ENCODE measurements at places on chromosomes 16 and 17.

GRCh38 chr17:55072898-55073297 lies 104.3 kb downstream of the STXBP4 start:
- DNase-seq: no peak

GRCh38 chr17:55454906-55455474 lies 33.4 kb upstream of the MMD start:
- no peak for DNase-seq

- peak; percentile 62 for DNase-seq
Observed at GRCh38 chr16:19463468-19464315, 46.0 kb downstream of the TMC5 start.

GRCh38 chr17:79645777-79646088 lies 34.9 kb upstream of the RBFOX3 start:
- no peak for DNase-seq

DNA sequence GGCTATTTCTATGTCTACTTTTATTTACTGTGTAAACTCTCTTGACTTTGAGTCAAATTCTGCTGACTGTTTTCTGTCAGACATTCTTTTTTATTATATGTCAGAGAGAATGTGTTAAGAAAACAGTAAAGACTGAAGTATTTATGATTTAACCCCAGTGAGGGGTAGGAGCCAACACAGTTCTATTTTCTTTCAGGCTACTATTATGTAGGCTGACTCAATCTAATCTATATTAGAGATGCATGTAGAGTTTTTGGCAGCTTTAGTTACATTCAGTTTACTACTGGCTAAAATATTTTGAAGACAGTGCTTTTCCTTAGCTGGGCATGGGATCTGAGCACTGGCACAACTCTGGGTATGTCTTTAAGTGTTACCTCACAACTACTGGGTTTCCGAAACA lies 1108.0 kb downstream of the CDH11 start:
- DNase-seq: no peak

GRCh38 chr17:38583176-38583575 lies 22.6 kb downstream of the SRCIN1 start:
- DNase-seq: no peak

DNA sequence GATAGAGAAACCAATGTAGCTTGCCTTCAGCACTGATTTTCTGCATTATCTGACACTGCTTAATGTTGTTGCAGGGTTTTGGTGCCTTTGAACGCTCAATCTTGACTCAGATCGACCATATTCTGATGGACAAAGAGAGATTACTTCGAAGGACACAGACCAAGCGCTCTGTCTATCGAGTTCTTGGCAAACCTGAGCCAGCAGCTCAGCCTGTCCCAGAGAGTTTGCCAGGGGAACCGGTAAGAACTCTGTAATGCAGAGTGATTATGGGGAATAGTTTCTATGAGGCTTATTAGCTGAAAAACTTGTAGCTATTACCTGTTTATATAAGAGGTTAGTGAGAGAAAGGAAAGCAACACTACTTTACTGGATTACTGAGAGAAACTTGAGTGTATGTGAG lies 40.4 kb downstream of the AATF start:
- DNase-seq: no peak

DNA sequence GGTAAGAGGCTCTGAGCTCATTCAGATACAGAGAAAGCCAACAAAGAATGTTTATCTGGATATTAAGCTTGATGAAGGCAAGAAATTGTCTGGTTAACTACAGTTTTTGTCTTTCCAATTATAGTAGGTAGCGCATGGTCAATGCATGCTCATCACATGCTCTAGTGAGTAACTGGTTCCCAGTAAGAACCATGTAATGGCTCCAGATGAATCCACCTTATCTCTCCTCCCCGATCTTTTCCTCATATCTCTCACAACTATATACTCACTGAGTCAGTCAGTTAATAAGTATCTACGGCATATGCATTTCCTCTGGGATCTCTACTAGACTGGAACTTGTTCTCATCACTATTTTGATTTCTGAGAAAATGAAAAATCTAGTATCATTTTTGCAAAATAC lies 340.7 kb upstream of the DYNLRB2 start:
- DNase-seq: no peak

DNA sequence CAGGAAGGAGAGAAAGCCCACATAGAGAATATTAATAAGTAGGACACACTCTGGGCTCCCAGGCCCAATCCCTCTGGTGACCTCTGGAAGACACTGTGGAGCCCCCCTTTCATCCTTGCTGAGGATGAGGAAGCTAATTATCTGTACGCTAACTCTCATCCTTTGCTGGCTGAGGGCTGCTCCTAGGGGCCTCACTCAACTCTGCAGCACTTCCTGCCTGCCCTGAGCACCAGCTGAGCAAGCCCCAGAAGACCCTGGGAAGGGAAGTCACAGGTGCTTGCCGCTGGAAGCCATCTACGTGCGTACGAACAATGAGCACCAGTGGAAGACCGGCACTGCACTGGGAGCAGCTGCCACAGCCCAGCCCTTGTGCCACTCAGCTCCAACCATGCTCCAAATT lies 145.8 kb upstream of the CDH5 start:
- peak; percentile 50 for DNase-seq

GRCh38 chr16:69495821-69496220 lies 69.9 kb upstream of the NFAT5 start:
- no peak for DNase-seq

DNA sequence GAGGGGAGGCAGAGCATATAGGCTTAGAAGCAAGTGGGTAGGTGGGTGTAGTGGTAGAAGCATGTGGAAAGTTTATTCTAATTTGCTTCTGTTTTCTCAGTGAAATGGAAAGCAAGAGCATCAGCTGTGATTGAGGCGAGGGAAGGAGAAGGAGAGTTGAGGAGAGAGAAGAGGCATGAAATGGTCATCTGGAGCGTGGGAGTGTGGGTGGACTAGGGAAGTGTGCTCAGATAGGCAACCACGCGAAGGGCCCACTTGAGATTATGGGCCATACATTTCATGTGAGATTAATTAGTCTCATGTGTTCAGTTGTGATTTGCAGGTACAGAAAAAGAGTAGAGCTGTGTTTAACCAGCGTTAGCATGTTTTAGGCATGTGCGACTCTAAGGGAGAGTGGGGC lies 20.8 kb upstream of the CDC6 start:
- DNase-seq: no peak

- no peak for DNase-seq
Observed at GRCh38 chr17:59496178-59496577, 69.2 kb upstream of the DHX40 start.

GRCh38 chr16:6947291-6947690 lies 385.4 kb upstream of the RBFOX1 start:
- no peak for DNase-seq

DNA sequence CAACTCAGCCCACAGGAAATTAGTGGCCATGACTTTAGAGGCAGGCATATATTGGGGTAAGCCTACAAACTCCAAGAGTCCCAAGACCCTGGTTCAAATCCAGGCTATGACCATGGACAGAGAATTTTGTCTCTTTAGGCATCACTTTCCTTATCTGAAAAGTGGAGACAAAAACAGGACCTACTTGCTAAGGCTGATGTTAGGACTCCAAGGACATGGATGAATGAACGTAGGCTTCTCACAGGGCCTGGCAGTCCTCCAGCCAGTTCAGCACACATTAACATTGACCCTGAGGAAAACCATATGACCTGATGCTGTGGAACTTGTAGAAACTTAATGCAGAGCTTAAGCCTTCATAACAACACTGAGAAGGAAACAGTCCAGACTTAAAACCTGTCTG lies 1.4 kb downstream of the FKBP10 start:
- DNase-seq: no peak

GRCh38 chr17:36749493-36749892 lies 148.1 kb downstream of the MRM1 start:
- DNase-seq: peak; percentile 12

DNA sequence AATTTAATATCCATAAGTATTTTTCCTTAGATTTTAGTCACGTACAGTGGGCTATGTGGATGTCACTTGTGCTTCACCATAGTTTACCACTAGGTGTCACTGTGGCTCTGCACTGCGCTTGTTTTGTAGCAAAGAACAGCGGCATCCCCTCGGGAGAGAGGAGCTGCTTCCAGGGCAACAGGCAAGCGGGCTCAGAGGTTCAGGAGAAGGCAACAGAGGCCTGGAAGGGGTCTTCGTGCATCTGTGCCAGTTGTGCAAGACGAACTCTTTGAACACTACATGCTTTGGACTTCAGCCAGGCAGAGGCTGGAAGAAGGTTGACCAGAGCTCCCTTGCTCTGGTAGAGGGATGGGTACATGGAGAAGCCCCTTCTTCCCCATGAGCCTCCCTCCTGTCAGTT lies 20.6 kb downstream of the CYB561 start:
- peak; percentile 71 for DNase-seq

DNA sequence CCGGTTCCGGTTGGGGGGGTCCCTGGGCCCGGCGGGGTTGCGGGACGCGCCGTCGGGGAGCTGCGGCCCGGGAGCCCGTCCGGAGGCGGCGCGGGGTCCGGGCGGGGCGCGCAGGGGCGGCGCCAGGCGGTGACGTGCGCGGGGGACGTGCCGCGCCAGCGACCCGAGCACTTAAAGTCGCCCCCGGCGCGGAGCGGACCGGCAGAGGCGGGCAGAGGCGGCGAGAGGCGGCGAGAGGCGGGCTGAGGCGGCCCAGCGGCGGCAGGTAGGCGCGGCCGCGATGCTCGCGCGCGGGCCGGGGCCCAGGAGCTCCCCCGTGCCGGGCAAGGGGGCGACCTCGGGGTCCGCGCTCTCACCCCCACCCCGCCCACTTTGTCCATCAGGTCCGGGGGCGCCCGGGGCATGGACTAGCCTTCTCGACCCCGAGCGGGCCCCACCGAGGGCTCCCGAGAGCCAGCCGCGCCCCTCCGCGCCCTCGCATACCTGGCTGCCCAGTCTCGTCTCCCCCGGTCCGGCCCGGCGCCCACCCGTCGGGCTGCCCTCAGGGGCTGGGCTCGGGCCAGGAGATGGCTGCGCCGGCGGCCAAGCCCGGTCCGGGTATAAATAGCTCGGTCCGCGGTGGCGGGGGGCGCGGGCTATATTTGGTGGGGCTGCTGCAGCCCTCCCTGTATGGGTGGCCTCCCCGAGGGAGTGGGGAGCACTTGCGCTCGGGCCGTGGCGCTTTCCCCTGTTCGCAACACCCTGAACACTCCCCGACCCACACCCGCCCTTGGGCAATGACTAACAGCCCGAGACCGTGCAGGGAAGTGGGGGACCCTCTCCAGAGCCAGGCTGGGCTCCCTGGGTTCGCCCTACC lies at the start of gene SLC16A3:
Gene SLC16A3 (plus strand): TSS at position 201 of the 856 bp plus-strand sequence. CDS start 6,967 bp downstream, outside the sequence.
- DNase-seq: no peak

GRCh38 chr16:85749771-85750145 lies 1.1 kb downstream of the C16orf74 start:
- no peak for DNase-seq

GRCh38 chr16:78749745-78750268 lies 650.4 kb downstream of the WWOX start:
- no peak for DNase-seq

DNA sequence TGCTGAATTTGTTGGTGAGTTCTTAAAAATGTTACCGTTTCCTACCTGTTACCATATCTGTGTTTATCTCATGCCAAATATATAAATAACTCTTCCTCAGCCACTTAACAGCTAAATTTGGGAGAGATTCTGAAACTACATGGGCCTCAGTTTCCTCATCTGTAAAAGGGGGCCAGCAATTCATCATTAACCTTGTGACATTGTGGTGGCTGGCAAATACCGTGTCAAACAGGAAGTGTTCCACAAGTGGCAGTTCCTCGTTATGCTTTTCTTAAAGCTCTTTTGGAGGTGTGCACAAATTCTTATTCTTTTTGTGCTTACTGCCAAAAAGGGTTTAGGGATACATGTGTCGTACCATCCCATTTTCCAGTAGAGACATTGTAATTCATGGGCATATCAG lies 220.4 kb upstream of the CACNG5 start:
- no peak for DNase-seq

DNA sequence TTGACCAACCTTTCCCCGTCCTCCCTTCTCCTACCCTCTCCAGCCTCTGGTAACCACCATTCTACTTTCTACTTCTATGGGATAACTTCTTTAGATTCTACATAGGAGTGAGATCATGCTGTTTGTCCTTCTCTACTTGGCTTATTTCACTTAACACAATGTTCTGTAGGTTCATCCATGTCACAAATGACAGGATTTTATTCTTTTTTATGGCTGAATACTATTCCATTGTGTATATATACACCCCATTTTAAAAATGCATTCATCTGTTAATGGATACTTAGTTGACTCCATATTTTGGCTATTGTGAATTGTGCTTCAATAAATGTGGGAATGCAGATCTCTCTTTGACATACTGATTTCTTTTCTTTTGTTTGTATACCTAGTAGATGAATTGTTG lies 115.0 kb downstream of the RAB11FIP4 start:
- no peak for DNase-seq

DNA sequence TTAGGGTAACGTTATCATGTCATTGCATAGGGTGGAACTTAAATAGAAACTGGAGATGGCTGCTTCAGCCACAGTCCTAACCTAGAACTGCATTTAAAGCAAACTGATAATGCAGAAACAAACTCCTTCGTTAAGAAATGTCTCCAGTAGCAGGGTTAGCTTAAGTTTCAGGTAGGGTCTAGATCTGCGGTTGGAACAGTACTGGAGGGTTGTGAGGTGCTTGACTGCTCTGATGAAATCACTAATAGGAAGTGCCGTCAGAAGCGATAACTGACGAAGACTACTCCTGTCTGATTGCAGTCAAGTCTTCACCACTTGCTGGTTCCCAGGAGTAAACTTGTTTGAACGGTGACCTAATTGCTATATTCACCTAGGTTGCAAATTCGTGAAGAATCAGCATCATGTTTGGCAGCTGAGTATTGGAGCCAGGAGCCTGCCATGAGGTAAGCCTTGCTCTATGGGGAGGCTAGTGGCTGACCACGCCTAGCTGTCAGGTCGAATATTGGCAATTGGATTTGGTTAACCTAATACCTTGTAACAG lies 24.5 kb downstream of the TRPV2 start:
- DNase-seq: no peak

DNA sequence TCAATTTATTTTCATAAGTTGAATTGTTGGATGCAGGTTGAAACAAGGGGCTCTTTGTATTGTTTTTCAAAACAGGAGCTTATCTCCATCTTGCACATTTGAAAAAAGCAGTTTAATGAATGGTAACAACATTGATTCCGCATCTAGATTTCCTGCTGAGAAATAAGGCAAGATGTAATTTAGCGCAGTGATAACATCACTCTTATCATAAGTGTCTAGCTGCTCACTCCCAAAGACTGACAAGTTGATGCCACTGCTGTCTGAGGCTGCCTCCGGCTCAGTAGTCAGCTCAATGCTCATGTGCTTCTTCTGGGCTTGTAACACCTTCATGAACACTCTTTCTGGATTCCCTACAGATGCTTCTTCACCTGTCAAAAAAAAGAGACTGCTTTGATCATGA lies 92.4 kb downstream of the KPNA2 start:
- DNase-seq: no peak

DNA sequence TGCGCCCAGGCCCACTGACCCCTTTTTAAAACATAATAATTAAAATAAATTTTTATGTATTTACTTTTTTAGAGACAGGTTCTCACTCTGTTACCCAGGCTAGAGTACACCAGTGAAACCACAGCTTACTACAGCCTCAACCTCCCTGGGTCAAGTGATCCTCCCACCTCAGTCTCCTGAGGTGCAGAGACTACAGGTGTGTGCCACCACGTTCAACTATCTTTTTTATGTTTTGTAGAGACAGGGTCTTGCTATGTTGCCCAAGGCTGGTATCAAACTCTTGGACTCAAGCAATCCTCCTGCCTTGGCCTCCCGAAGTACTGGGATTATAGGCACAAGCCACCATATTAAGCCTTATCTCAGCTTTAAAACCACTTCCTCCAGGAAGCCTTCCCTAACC lies 56.1 kb upstream of the BCAR1 start:
- DNase-seq: no peak

- no peak for DNase-seq
Observed at GRCh38 chr16:13193721-13194120, 292.3 kb downstream of the SHISA9 start.

GRCh38 chr16:56382901-56383355 lies 42.4 kb downstream of the AMFR start:
- DNase-seq: no peak
